ENCODE measurements at places on chromosomes 5 and 9. TPM values are rescaled to one million over a fixed set of nuclear protein-coding genes. Genes with fewer than 3 reads are reported as not detected.

- H3K27ac ChIP-seq, result no peak overlapping the region
- H3K4me3 ChIP-seq, result no peak overlapping the region
- H3K4me1 ChIP-seq, result no peaks in the 10 kb centered on the region
- H3K36me3 ChIP-seq, result no peaks in the 10 kb centered on the region
Measured at GRCh38 chr5:2711446-2712425, 39.7 kb downstream of the IRX2 start.

GRCh38 chr9:34492051-34492450 is 30.7 kb downstream of the ENHO start:
- no peaks in the 10 kb centered on the region for H3K27me3 ChIP-seq
- DNase-seq, result no peak
- H3K4me3 ChIP-seq, result no peak overlapping the region
- no peaks in the 10 kb centered on the region for H3K4me1 ChIP-seq

DNA sequence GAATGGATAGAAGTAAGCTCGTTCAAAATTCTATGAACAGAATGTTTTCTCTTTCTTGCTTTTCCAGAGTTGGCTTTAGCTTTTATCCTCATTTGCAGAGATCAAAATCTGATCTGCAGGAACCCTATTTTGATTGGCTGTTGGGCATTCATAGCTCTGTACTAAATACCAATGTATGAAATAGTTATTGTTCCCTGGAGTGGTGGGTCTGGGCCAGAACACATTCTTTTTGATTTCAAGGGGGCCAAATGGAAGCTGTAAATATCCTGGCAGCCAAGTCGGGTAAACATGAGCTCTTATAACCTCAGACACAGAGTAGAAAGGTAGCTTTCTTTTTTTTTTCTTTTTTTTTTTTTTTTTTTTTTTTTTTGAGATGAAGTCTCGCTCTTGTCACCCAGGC is 241.5 kb downstream of the PDZD2 start:
- DNase-seq, result no peak
- H3K4me3 ChIP-seq, result no peak overlapping the region
- H3K27ac ChIP-seq, result no peak overlapping the region
- H3K4me1 ChIP-seq, result no peaks in the 10 kb centered on the region

BARHL1 gene
- not detected for total RNA-seq

DNA sequence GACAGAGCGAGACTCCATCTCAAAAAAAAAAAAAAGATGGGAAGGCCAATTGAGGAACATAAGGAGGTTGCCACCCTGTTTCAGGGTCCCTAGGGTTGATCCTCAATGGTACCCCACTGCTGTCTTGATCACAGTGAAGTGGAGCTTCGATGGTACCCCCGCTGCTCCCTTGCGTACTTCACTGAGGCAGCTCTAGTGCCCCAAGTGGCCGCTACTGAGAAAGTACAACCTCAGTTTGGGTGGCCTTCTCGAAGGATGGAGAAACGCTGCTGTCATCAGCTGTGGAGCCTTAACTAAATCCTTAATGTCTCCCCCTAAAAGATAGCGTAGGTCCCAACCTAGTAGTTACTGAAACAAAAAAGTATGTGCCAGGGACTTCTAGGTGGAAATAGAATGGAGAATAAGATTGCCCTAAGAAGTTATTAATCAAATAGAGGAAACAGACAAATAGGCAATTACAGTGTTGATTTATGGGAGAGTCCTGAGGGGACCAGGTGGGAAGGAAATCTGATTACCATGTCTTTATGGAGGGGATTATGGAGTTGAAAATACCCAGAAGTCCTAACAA is 6.3 kb downstream of the TESK1 start:
- no peak overlapping the region for H3K27ac ChIP-seq
- H3K4me3 ChIP-seq, result no peak overlapping the region
- peaks cover 38% of the 10 kb centered on the region for H3K36me3 ChIP-seq
- DNase-seq, result no peak
- H3K4me1 ChIP-seq, result peaks cover 4% of the 10 kb centered on the region
